ENCODE measurements at places on chromosomes 7 and 10.
A peak's percentile ranks its signal among the peaks of the same experiment; 100 is the strongest.

- no peak for DNase-seq
Observed at GRCh38 chr7:128827971-128828711, 2.1 kb upstream of the FLNC start.

GRCh38 chr7:90320801-90321494 is at the start of gene FAM237B:
Gene FAM237B, minus strand, starts transcription at chr7:90321304. Its CDS starts 1,556 bp downstream, at chr7:90319748.
- no peak for DNase-seq

GRCh38 chr7:14418633-14419032 is 429.2 kb upstream of the ETV1 start:
- no peak for DNase-seq

- DNase-seq = no peak
Observed at GRCh38 chr10:116800286-116800929, 48.9 kb upstream of the ENO4 start.

GRCh38 chr10:78549140-78549935 is 515.7 kb downstream of the RPS24 start:
- DNase-seq = no peak

GRCh38 chr10:29451946-29452345 is 163.1 kb downstream of the LYZL1 start:
- DNase-seq = no peak

DNA sequence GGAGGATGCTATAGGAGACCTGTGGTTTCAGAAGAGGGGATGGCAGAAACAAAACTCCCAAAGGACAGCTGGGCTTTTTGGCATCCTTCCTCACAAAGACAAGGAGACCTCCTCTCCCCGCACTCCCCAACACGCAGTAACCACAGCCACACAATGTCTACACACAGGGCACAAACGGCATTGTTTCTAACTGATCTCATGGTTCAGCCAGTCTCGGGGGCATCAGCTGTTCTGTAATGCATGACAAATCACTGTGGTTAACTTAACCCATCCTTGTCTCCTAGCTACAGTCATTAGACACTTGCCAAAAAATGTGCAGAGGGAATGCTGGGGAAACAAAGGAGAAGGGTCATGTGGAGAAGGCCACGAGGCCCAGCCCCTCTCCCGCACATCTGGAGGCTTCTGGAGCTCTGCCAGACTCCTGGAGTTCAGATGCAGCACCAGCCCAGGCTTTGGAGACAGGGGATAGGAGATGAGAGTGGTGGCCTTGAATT is 7.6 kb upstream of the ADAMTS14 start:
- DNase-seq = no peak

DNA sequence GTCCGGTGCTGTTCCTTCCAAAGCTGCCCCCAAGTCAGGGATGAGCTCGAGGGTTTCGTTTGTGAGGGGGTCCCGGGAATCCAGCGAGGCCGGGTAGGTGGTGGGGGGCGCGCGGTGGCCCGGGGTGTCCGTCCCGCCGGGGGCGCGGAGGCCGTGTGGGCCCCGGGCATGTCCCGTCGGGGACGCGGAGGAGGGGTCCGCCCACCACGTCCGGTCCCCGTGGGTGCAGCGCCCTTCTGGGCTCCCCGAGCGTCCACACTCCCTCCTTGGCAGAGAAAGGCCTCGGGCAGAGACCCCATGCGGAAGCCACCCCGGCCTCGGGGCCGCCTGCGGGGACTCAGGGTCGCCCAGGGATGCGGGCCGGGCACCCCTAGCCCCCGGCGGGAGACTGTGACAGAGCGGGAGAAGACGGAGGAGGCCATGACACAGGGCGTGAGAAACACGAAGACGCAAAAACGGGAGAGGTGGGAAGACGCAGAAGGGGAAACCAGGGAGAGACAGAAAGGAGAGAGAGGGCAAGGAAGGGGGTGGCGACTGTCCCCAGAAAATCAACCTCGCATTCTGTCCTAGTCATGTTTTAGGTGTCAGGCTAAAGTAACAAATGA is 640 bp upstream of the ZNF425 start:
- peak; percentile 42 for DNase-seq

DNA sequence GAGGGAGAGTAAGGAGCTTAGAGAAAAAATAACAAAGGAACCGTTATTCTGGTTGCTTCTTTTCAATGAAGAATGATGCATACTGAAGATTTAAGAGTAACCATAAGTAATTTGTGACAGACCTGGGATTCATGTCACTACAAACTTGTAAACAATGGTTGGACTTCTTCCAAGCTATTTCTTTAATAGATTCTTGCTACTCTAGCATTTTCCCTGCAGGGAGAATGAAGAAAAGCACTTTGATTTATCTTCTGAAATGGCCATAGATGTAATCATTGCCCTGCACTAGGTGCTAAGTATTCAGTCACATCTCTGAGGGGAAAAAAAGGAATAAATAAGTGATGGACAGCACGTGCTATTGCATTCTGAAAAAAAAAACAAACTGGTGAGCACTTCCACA is 606.6 kb upstream of the LRRN3 start:
- DNase-seq = no peak

DNA sequence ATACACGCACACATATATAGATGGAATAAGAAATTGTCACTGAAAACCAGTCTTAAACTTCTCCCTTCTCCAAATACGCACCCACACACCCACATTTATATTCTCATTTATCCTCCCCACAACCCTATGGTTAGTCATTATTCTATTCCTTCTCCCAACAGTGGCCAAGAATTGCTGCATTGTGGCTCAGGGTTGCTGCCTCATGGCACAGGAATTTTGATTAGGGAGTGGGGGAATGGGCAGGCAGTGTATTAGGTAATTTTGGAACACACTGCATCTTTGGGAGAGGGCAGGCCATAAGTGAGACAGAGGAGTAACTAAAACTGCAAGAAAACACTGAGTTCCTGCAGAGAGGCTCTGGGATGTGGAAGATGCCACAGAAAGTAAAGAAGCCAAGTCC is 35.7 kb downstream of the NAPEPLD start:
- DNase-seq = no peak

GRCh38 chr7:107130487-107131220 is 38.1 kb upstream of the HBP1 start:
- DNase-seq = no peak

DNA sequence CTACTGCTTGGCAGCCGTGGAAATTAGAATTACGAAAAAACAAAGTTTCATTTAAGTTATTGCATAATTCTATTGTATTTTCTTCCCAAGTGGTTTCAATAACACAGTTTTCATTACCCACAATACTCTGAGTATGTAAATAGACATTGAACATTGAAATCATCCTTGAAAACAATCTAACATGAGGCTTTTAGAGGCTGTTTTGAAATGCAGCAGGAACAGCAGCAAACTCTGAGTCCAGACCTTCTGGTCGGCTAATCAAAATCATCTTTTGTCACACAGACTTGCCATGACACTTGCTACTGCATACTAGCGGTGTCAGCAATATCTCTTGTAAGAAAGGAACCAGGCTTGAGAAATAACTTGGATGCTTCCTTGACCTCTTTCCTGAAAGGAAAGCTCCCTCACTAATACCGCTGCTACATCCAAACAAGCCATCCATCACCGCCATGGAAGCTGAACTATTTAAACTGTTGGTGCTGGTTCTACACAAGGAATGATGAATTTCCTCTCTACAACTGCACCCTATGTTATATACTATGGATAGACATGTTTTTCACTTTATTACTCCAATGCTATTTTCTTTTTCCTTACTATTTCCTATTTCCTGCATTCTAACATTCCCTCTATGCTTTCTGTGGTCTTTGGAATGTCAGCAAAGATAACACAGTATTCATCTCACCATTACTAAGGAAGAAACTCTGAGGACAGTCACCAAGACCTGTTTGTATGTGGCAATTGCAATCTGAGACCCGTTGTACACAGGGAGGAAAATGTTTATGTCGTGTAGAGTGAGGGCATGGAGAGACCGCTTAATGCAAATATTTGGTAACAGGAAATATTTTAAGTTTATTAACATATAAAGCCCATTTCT is 130.8 kb downstream of the ITGA8 start:
- DNase-seq = no peak

GRCh38 chr7:141679014-141679413 is 23.0 kb downstream of the DENND11 start:
- DNase-seq = no peak

GRCh38 chr7:81439591-81439990 is 330.3 kb downstream of the HGF start:
- no peak for DNase-seq

DNA sequence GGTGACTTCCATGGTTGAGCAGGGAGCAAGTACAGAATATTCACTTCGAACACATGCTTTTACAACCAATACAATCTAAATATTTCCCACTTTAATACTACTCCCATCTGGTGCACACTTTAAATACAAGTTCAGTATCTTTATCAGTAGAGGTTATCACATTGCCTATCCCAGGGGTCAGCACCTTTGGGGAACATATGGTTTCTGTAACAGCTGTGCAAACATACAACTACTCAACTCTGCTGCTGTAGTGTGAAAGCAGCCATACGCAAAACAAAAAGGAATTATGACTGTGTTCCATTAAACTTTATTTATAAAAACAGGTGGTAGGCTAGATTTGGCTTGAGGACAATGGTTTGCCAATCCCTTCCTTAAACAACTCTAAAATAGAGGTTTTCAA is 157.5 kb downstream of the XPNPEP1 start:
- no peak for DNase-seq

- DNase-seq = no peak
Observed at GRCh38 chr7:54841772-54842697, 83.0 kb upstream of the SEC61G start.

GRCh38 chr7:158302274-158303070 is 285.2 kb downstream of the PTPRN2 start:
- no peak for DNase-seq

- peak; percentile 79 for DNase-seq
Observed at GRCh38 chr7:74452748-74453321, 871 bp upstream of the GTF2IRD1 start.

- no peak for DNase-seq
Observed at GRCh38 chr10:76879116-76879913, 758.3 kb downstream of the KCNMA1 start.

GRCh38 chr7:139811066-139811465 is 18.0 kb upstream of the TBXAS1 start:
- DNase-seq = no peak

DNA sequence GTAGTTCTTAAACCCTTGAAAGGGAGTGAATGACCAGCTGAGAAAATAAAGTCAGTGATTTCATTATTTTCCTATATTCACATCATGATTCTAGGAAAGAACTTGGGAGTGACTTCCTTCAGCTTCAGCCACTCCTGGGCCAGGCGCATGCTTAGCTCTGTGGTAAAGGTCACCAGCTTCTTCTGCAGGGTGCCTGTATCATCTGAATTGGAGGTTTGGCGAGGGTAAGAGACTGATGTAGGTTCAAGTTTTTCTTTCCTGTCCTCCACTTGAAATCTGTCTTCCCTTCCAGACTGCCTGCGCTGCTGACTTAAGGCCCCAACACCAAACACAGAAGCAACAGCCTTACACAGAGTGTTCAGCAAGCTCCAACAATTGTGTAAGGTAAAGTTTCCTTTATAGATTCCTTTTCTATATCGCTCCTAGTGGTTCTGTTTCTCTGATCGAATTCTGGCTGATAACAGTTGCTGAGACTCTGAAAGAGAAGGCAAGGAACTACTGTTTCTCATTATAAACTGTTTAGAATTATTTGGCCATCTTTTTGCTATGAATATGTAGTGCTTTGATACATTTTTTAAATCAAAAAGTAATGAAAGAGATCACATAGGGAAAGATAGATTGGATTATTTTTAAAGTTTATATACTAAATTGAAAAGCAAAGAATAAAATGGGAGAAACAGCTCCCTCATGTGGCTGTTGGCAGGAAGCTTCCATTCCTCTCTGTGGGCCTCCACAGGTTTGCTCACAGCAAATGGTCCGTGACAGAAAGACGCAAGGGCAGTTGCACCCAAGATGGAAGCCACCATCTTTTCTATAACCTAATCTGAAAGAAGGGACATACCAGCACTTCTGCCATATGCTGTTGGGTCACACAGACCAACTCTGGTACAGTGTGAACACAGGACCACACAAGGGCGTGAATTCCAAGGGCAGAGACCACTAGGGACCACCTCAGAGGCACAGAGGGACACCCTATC is 14.0 kb downstream of the GATAD1 start:
- peak; percentile 46 for DNase-seq

- DNase-seq = no peak
Observed at GRCh38 chr10:58210160-58210559, 57.5 kb downstream of the IPMK start.

- DNase-seq = no peak
Observed at GRCh38 chr10:78696791-78697395, 371.9 kb upstream of the ZMIZ1 start.

Data from left kidney (tissue), 8 donors.